ENCODE measurements at places on chromosomes 3 and 15. TPM values are rescaled to one million over a fixed set of nuclear protein-coding genes. Genes with fewer than 3 reads are reported as not detected.

DNA sequence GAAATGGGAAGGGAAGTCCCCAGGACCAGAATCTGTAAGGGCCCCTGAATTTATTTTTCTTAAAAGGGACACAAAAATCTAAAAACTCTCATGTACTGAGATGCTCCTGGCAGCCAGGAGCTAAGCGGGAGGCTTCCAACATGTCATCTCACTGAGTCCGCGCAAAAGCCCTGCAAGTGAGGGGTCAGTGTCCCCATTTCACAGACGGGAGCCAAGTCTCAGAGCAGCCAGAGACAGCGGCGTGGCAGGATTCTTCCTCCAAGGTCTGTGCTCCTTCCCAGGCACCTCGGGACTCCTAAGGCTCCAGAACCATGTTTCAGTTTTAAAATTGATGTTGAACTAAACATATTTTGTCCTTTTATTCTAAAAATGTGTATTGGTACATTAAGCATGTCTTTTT is 114.8 kb downstream of the ADCY5 start:
- DNase-seq: no peak

- DNase-seq: no peak
Observed at GRCh38 chr3:132006605-132007204, 28.1 kb downstream of the CPNE4 start.

- no peak for DNase-seq
Observed at GRCh38 chr15:41881550-41881919, 12.3 kb downstream of the SPTBN5 start.

DNA sequence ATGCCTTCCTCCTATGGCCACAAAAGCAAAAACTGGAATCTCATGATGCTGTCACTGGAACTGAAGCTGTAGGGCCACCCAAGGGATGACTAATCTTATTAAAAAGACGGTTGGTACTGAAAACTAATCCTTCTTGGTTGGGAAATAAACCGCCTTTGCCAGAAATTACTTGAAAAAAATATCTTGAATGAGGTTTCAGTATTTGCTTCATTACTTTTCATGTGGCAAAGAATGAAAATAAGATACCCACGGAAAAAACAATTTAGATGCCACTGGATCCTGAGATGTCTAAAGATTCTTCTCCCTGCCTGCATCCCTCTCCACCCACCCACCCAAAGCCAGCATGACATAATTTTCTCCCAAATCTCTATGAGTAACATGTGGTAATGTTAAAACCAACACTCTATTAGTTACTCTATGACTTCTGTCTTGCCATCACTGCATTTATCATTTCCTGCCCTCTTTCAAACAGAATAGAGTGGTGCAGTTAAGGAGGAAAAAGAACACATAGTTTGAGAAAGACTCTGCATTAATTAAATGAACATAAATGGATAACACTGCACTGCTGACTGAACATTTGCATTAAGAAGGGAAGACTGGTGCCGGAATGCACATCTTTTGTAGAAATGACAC is 111.8 kb upstream of the DPH6 start:
- no peak for DNase-seq

DNA sequence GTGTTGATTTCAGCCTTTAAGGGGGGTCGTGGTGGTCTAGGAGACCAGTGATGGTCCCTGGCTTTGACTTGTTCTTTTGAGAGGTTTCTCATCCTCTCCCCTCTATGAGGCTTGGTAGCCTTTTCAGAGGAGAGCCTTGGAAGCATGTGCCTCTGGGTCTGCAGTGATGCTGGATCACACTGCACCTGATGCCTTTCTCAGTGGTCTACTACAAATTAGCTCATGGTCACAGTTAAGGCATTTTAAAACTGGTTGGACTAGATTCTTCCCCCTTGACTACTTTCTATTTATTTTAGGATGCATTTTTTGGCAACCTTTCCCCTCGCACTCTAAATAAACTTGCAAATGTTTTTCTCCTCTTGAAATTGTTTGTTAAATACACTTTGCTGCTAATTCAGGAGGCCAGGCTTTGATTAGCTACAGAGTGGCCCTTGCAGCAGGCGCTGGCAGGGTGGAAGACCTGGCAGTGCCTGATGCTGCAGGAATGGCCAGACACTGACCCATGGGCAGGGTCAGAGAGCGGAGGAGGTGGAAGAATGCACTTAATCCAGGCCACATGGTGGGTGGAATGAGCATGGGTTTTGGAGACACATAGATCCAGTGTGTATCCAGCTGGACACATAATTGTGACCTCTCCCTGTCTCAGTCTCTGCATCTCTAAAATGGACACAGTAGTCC is 318.8 kb upstream of the CTDSPL start:
- no peak for DNase-seq

DNA sequence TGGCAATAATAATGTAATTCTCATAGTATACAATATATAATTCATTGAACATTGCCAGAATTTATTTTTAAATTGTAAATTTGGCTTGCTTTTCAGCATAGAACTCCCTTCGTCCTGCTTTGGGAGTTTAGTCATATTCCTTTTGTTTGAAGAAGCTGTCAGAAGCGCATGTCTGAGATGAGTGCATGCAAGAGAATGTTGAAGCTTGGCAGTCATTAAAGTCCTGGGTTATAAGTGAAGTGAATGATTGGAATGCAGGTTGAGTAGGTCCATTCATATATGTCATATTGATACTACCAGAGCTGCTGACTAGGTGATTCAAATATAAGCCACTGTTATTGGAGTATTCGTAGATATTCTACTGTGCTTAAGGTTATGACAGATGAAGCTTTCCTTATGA is 243.6 kb upstream of the MDFIC2 start:
- no peak for DNase-seq

GRCh38 chr3:32000877-32001276 is 19.3 kb downstream of the ZNF860 start:
- DNase-seq: no peak

The PCLAF gene
- total RNA-seq: 1.8 TPM

The EPHA3 gene
- total RNA-seq: 11.4 TPM
